GM23338 (cell line): ENCODE measurements at places on chromosomes 4 and X. TPM values are rescaled to one million over a fixed set of nuclear protein-coding genes. Genes with fewer than 3 reads are reported as not detected.

- no peak overlapping the region for H3K27ac ChIP-seq
- no peaks in the 10 kb centered on the region for H3K4me1 ChIP-seq
- no peaks in the 10 kb centered on the region for H3K36me3 ChIP-seq
- no peaks in the 10 kb centered on the region for H3K27me3 ChIP-seq
- H3K4me3 ChIP-seq = no peak overlapping the region
- DNase-seq = no peak
Observed at GRCh38 chrX:34859191-34859590, 83.4 kb upstream of the FAM47B start.

DNA sequence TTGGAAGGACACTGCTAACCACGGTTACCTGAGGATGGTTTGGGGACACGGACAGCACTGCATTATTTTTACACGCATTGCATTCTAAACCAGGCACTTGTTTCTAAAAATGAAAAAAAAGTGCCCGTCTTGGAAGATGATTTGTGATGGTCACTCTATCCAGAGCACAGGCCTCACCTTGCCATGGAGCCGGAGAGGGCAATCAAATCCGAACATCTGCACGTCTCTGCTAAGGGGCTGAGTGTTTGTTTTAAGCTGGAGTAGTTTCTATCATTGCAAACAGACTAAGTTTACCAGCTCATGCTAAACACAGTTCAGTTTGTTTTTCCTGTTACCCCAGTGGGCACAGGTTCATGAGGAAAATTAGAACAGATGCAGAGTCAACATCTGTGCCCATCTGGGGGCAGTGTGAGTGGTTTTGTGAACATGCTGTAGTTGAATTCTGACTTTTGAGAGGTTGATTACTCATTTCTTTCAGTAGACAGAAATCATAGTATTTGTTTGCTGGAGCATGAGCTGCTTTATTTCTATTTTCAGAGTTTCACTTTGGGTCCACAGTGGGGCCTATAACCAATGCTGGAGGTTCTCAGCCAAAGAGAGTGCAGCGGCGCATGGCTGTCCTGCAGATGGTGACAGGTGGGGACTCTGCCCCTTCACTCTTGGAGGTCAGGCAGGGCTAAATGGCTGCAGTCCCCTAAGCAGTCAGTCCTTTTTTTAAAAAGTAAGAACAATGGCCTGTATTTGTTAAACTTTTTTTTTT, 65.4 kb upstream of the ENPP6 start:
- H3K27ac ChIP-seq = no peak overlapping the region
- no peaks in the 10 kb centered on the region for H3K36me3 ChIP-seq
- H3K4me1 ChIP-seq = 0 out of 2 replicates have a peak, but pooled peaks cover 3% of the 10 kb centered on the region
- no peaks in the 10 kb centered on the region for H3K27me3 ChIP-seq
- DNase-seq = no peak

DNA sequence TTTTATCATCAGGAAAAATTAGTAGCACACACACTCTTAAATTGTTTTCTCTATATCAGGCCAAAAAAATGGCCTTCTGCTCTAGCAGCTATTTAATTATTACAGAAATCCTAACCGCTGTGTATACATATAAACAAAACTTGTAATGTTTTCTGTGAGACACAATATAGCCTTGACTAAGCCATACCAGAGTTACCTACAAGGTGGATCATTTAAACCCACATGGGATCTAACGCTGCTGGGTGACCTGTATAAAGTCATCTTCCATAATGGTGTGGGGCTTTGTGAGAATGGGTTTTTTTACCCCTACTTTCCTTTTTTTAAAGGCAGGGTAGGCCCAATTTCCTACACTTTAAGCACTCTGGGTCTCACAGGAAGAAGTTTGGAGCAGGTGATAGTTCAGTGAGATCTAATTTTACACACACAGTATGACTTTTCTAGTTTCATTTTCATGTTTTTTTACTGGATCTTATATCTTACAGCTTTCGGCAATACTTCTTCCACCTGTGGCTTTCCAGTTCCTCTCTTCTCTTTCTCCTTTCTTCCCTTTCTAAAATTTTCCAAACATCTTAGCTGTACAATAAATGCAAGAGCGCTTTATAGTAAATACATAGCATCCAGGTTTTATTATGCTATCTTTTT, 66.9 kb upstream of the MMAA start:
- no peak overlapping the region for H3K4me3 ChIP-seq
- H3K27me3 ChIP-seq = no peaks in the 10 kb centered on the region
- no peaks in the 10 kb centered on the region for H3K4me1 ChIP-seq
- no peaks in the 10 kb centered on the region for H3K36me3 ChIP-seq
- no peak for DNase-seq
- H3K27ac ChIP-seq = no peak overlapping the region

DNA sequence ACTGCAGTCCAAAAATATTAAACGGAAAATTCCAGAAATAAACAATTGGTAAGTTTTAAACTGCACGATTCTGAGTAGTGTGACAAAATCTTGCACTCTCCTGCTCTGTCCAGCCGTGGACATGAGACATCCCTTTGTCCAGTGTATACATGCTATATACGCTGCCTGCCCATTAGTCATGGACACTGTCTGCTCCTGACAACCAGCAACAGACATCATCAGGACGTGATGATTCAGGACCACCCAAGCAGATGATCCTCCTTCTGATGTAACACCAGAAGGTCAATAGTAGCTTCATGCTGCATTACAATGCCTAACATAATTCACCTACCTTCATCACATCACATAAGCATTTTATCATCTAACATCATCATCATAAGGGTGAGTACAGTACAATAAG, 36.3 kb downstream of the ATRX start:
- H3K27me3 ChIP-seq = no peaks in the 10 kb centered on the region
- DNase-seq = no peak
- H3K4me1 ChIP-seq = no peaks in the 10 kb centered on the region
- no peak overlapping the region for H3K27ac ChIP-seq
- no peaks in the 10 kb centered on the region for H3K36me3 ChIP-seq

The NDST3 gene
- total RNA-seq = 0.31 and 0.56 TPM in 2 replicates

GRCh38 chr4:183773790-183774189, 114.7 kb downstream of the TRAPPC11 start:
- H3K27me3 ChIP-seq = no peaks in the 10 kb centered on the region
- H3K4me1 ChIP-seq = no peaks in the 10 kb centered on the region; the same call in 1 of the 2 replicates
- DNase-seq = peak; percentile 63
- H3K36me3 ChIP-seq = no peaks in the 10 kb centered on the region
- no peak overlapping the region for H3K4me3 ChIP-seq
- H3K27ac ChIP-seq = no peak overlapping the region

GRCh38 chrX:47927212-47927611, 76.6 kb downstream of the ZNF182 start:
- no peak for DNase-seq
- no peaks in the 10 kb centered on the region for H3K27me3 ChIP-seq
- no peaks in the 10 kb centered on the region for H3K4me1 ChIP-seq
- H3K27ac ChIP-seq = no peak overlapping the region

GRCh38 chrX:23844502-23845138, 61.6 kb downstream of the SAT1 start:
- H3K27ac ChIP-seq = no peak overlapping the region
- peaks cover 3% of the 10 kb centered on the region; the same call in 1 of the 2 replicates for H3K4me1 ChIP-seq
- no peaks in the 10 kb centered on the region for H3K27me3 ChIP-seq

The TLR7 gene
- total RNA-seq = not detected in 2 replicates
